ENCODE measurements at places on chromosomes 1 and 21. TPM values are rescaled to one million over a fixed set of nuclear protein-coding genes. Genes with fewer than 3 reads are reported as not detected.
A peak's percentile ranks its signal among the peaks of the same experiment; 100 is the strongest.

DNA sequence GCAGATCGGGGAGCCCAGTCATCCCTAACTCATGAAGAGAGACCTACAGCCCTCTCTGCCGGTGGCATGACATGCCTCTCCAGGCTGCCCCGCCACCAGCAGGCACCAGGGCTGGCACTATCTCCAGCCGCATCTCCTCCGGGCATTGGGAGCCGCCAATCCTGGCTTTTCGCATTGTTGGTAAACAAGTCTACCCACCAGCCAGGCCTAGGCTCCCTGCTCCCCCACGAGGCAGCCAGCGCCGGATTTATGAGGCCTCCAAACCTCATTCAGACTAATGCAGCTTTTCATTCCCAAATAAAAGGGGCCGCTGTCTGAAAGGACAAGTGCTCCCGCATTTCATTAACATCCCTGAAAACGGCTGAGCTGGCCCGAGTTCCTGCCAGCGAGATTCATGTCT is 3.4 kb upstream of the GRIK3 start:
- DNase-seq = no peak

DNA sequence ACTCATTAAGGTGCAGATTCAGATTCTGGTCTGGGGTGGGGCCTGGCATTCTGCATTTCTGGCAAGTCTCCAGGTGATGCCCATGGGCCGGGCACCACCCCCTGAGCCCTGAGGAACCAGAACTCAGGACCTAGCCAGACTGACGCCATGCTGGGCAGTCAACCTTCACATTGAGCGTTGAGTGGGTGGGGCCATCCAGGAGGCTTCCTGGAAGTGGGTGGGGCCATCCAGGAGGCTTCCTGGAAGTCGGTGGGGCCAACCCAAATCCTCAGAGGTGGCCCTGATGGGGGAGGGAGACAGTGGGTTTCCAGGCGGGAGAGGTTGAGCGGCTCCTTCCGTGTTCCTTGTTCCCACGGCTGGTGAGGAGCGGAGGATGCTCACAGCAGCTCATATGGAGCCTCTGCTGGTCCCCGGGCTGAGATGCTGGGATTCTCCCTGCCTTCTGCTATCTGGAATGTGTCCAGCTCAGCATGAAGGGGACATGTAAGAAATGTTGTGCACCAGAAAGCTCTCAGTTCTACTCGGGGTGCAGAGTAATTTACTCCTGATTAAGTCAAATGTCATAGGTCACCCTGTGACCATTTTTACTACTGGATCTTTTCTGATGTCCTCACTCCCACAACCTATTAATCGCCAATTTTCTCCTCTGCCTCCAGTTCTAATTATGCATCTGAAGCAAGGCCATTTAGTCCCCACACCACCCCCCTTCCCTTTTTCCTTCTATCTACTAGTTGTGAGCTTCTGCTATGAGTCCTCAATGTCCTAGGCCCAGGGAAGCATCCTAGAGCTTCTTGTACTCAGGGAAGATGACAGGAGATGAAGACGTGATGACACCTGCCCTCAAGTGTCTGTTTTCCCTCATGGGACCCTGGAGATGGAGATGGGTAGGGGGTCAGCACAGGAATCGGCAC is 435.4 kb downstream of the PTPRU start:
- no peak for DNase-seq

RIPPLY3 gene
- total RNA-seq = not detected

DNA sequence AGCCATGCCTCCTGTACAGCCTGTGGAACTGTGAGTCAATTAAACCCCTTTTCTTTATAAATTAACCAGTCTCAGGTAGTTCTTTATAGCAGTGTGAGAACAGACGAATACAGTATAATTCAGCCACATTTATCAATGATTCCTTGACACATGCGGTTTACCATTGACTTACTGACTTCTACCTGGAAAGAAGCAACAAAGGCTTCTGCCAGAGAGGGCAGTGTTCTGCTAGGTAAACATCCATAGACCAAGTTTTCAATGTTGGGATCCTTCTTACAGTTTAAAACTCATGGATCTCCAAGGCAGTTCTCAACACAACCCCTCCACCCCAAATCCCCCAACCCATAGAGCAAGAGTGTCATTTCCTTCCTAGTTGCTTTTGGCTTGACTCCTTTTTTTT is 150.6 kb downstream of the ZNF648 start:
- DNase-seq = no peak

- no peak for DNase-seq
These were observed 72.4 kb downstream of the GABPA start for GRCh38 chr21:25807191-25807590.

TTC4 gene
- total RNA-seq = 5.9 TPM

PYHIN1 gene
- total RNA-seq = not detected

- peak; percentile 63 for DNase-seq
These were observed 1.2 kb upstream of the PTTG1IP start for GRCh38 chr21:44874497-44875315.

IRF6 gene
- 0.88 TPM for total RNA-seq

BNIPL gene
- 0.24 TPM for total RNA-seq

GRIK3 gene
- 0.52 TPM for total RNA-seq

- DNase-seq = no peak
These were observed 10.2 kb upstream of the CAMK2N1 start for GRCh38 chr1:20496241-20496661.

All from uterus (tissue), 4 donors.